Stimulated activated CD8-positive, alpha-beta memory T cell treated with anti-CD3 and anti-CD28 coated beads, Interleukin-7, amount 100 ng/mL, for 1 hour (primary cell): ENCODE measurements at places on chromosomes 6 and 20.

DNA sequence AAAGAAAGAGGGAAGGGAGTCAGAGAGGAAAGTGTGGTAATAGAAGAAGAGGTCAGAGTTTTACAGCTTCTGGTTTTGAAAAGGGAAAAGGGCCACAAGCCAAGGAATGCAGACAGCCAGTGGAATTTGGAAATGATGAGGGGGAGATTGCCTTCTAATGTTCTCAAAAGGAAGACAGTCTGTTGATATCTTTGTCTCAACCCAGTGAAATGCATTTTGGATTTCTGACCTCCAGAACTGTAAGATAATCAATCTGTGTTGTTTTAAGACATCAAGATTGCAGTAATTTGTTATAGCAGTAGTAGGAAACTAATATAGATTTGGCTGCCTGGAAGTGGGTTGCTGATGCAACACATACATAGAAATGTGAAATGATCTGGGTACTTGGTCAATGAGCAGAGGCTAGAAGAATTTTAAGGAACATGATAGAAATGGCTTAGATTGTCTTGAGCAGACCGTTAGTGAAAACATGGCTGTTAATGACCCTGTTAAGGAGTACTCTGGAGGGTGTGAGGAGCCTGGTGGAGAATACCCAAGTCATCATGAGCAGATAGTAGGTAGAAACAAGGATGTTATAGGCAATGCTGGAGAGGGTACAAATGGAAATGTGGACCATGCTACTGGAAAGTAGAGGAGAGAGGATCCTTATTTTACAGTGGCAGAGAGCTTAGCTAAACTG, 255.8 kb upstream of the RAB32 start:
- DNase-seq: no peak

DNA sequence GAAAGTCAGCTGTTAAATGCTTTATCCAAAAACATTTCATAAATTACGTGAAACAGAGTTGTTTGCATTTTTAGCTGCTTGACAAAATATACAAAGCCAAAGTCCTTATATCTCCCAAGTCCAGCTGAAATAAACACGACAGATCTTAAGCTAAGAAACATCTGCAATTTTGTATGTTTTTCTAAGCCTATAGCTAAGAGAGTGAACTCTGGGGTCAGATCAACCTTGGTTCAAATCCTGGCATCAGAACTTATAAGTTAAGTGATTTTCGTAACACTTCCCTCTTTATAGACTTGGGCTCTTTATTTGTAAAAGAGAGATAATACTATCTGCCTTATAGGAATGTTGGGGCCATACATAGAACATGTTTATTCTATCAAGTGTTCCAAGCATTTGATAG, 176.7 kb downstream of the PTPRK start:
- no peak for DNase-seq

DNA sequence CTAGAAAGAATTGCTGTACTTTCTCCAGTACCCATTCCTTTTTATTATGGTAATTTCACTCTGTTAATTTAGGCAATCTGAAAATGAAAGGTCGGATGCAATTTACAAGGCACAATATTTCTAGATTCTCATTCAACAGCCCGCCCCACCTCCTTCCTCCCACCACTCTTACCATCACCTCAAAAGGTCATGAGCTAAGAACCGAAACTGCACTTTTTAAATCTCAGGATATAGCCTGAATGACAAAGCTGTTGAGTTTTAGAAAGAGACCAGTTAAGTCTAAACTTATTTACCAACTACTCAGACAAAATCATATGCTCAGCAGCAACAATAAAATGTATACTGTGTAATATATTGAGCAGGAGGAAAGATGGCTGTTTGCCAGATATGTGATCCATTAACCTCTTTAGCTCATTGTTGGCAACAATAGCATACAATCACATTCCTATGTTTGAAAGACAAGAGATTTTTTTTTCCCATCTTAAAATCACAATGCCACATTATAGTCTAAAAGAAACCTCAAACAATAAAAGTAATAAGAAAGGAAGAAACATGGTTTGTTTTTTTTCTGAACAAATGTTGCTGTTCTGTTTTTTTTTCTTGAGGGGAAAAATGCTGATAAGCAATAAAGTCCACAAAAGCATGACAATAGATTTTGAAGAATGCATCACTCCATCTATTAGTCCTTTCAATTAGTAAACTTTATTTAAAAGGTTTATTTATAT, 1.6 kb upstream of the HS3ST5 start:
- DNase-seq: no peak

DNA sequence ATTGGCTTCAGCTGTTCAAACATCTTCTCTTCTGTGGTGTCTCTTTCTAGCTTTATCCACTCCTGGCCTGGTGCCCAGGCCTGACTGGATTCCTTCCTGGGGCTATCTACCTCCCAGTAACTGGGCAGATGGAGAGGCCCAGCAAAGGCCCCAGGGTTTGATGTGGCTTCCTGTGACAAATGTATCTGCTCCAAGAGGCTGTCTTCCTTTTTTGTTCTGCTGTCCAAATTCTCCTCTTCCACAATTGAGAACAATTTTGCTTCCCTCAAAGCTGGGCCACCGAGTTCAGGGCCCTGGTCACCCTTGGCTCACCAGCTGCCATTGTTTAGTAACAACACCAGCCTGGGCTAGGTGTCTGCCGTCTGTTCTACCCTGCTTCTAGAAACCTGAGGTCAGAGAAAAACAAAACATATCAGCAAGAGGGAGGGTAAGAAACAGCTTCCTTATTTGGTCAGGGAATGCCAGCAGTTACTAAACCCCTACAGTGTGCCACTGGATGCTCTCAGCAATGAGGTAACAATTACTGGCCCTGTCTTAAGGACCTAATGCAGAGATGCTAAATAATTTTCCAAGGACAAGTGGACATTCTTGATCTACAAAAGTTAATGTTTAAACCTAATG, 3.9 kb downstream of the ZFP57 start:
- DNase-seq: no peak

DNA sequence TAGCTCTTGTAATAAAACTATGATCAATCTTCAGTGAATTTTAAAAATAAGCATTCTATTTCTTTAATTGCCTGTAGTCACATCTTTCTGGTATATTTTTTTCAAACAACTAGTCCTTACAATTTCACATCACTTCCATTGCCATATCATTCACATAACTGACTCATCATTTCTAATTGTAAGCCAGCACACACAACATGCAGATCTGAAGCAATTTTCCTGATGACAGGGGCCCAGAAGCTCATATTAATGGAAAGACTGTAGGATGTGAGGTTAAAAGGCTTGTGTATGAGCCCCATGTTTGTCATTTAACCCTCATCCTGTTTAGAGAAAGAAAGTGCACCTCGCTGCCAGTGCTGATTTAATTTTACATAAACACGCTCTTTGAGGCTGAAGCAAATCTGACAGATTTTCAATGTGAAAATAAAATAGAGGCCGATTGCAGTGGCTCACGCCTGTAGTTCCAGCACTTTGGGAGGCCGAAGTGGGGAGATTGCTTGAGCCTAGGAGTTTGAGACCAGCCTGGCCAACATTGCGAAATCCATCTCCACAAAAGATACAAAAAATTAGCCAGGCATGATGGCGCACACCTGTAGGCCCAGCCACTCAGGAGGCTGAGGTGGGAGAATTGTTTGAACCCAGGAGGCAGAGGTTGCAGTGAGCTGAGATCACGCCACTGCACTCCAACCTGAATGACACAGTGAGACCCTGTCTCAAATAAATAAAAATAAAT, 40.1 kb upstream of the LTV1 start:
- no peak for DNase-seq

DNA sequence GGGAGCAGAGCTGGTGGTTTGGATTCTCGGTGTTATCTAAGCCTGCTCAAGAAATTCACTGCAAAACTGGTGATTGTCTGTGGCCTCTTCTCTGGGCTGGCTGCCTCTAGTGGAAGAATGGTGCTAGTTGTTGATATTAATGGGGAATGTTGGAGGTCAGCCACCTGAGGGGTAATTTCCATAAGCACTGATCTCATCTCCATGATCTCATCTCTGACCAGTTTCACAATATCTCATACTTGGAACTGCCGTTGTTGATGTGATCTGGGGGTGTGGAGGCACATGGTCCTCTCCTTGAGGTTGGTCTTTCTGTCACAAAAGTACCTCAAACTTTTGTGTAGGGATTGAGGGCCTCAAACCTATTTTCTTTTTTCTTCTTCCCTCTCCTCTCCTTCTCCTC, 102.6 kb downstream of the CD109 start:
- no peak for DNase-seq

- no peak for DNase-seq
Observed at GRCh38 chr6:109456710-109457561, 1.4 kb upstream of the MICAL1 start.

DNA sequence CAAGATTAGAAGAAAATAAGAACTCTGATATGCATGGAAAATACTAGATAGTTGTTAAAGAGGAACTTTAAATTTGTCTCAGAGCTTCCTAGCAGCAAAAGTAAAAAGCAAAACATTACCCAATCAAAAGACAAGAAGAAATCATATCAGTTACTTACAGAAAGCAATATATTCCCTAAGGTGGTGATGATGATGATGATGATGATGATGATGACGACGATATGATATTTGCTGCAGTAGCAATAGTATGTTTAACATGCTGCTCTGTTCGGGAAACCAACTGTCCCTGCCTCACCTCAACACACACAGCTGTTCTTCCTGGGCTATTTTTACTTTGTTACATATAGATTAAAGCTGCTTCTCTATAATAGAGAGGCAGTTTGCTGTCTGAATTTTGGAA, 12.0 kb upstream of the TBX18 start:
- no peak for DNase-seq

GRCh38 chr6:1485678-1486077, 96.3 kb downstream of the FOXF2 start:
- DNase-seq: no peak

DNA sequence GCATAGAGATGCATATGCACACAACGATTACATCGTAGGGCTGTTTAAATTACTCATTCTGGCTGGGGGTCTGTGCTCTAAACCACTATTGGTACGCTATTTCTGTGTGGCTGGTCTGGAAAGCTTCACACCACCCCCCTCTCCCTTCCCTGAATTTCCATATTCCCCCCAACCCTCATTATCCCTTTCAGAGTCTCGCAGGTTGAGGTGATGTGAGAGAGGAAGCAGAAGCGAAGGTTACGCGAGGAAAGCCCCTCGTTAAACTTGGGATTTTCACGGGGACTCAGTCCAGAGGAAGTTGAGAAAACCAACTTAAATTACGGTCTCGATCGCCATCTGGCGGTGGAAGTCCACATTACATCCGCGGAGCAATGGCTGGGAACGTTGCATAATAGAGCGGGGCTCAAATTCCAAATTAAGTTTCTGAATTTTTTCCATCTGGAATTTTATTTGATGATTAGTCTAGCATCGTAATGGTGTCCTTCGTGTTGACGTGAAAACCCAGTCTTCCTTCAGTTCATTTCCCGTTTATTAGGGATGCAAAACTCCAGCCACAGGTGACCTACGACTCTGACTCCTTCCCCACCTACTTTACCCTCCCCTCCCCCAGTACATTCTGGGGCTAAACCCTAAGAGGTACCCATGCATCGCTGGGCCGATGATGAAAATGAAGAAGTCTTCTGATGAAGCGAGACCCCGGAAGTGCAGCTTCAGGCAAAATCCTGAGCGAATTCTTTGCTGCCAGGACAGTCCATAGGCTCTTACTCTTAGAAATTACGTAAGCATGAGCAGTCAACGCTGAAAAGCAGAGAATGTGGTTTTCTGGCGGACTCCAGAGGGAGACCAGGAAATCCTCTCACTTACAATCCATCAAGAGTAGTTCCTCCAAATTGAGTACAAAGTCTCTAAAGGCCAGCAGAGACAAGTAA, 19.7 kb downstream of the HLA-DOB start:
- peak; percentile 83 for DNase-seq

DNA sequence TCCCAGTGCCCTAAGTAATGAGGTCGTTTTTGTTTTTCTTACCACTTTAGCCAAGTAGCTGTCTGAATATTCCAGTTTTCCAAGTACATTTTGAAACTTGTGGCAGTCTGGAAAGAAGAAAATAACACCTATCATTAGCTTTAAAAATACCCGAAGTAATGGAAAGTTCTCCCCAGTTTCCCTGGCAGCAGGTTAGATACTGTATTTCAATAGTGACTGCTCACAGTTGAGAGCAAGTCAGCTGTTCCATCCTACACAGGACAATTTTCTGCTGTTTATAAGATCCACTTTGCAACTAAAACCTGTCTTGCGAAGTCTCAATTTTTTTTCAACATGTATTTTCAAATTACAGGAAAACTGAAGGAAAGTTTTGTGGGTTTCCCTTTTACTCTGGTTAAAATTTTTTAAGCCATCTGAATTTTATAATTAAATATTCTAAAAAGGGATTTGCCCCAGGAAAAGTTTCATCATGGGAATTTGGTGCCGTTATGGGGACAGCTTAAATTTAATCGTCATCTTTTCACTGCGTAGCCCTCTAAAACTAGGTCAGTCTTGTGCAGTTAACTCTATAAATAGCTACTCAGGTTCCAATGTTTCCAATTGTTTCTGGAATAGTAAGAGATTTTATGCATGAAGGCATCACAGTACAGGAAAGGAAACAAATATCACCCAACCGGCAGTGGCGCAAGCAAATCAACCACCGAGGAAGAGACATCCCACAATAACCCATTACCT, 96.9 kb downstream of the MBOAT1 start:
- no peak for DNase-seq
